ENCODE measurements at places on chromosomes 16 and 17.

GRCh38 chr17:7721612-7722011, 4.1 kb downstream of the DNAH2 start:
- no peak for DNase-seq

- peak; percentile 60 for DNase-seq
Measured at GRCh38 chr16:56866955-56867830, 2.2 kb downstream of the SLC12A3 start.

DNA sequence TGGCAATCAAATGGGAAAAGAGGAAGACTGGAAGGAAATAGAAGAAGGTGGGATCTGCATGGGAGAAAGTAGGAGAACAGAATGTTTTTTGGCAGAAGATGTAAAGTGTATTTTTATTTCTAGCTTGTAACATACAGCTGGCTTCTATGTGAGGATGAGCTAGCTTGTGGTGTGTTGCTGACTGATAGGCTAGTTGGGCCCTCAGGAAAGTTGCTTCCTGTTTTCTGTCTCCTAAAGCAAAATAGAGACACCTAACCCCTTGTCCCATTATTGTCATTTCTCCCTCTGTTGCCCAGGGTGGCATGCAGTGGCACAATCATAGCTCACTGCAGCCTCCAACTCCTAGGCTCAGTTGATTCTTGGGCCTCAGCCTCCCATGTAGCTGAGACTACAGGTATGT, 15.9 kb downstream of the TNRC6A start:
- no peak for DNase-seq

GRCh38 chr17:74542727-74543383, 3.1 kb downstream of the CD300C start:
- no peak for DNase-seq

- no peak for DNase-seq
Measured at GRCh38 chr16:19716183-19716582, 1.8 kb downstream of the KNOP1 start.

- DNase-seq: no peak
Measured at GRCh38 chr17:64154313-64154695, 24.4 kb upstream of the ERN1 start.

- peak; percentile 76 for DNase-seq
Measured at GRCh38 chr17:31072186-31072585, 22.6 kb upstream of the NF1 start.

- DNase-seq: no peak
Measured at GRCh38 chr17:75553295-75554110, 28.0 kb downstream of the LLGL2 start.

GRCh38 chr17:17834974-17835373, 1.8 kb downstream of the SREBF1 start:
- DNase-seq: no peak

DNA sequence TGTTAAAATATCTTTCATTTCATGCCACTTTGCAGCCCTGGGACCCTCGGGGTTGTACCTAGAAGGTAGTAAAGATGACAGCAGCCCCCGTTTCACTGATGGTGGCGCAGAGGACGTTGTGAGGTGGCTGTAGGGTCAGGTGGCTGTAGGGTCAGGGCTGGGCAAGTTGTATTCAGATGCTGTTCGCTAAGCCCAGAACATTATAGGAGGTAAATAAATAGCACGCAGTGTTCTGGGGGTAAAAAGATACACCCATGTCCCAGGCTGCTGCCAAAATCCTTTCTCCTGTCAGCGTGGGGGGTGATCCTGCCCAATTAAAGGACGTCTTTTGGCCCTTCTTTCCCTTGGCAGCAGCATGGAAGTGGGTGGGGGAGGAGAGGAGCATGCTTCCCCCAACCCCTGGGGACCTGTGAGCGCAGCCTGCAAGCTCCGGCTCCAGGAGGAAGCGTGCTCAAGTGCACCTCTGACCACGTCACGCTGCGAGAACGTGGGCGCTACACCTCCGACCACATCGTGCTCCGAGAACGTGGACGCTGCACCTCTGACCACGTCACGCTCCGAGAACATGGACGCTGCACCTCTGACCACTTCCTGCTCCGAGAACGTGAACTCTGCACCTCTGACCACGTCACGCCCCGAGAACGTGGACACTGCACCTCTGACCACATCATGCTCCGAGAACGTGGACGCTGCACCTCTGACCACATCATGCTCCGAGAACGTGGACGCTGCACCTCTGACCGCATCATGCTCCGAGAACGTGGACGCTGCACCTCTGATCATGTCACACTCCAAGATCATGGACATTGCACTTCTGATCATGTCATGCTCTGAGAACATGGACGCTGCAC, 182.1 kb downstream of the RPTOR start:
- DNase-seq: no peak

- peak; percentile 25 for DNase-seq
Measured at GRCh38 chr16:69340095-69340644, 598 bp downstream of the NIP7 start.

GRCh38 chr16:28846933-28847273, 755 bp upstream of the TUFM start:
- DNase-seq: no peak

GRCh38 chr16:27771201-27771910, 221.4 kb downstream of the KATNIP start:
- no peak for DNase-seq

DNA sequence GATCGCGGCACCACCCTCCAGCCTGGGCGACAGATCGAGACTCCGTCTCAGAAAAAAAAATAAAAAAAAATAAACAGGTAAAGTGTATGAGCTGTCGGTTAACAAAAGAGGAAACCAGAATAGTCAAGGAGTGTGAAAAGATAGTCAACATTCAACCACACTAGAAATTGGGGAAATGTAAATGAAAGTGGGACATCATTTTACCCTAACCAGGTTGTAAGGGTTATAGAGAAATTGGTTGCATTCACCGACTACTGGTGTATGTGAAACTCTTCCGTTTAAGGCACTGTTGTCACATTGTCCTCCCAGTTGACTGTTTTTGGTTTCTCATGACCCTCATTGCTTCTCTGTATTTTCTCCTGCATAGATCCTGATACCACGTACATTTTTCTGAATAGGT, 62.8 kb downstream of the RABEP1 start:
- no peak for DNase-seq

GRCh38 chr16:27083861-27084261, 17.1 kb downstream of the C16orf82 start:
- DNase-seq: peak; percentile 62

DNA sequence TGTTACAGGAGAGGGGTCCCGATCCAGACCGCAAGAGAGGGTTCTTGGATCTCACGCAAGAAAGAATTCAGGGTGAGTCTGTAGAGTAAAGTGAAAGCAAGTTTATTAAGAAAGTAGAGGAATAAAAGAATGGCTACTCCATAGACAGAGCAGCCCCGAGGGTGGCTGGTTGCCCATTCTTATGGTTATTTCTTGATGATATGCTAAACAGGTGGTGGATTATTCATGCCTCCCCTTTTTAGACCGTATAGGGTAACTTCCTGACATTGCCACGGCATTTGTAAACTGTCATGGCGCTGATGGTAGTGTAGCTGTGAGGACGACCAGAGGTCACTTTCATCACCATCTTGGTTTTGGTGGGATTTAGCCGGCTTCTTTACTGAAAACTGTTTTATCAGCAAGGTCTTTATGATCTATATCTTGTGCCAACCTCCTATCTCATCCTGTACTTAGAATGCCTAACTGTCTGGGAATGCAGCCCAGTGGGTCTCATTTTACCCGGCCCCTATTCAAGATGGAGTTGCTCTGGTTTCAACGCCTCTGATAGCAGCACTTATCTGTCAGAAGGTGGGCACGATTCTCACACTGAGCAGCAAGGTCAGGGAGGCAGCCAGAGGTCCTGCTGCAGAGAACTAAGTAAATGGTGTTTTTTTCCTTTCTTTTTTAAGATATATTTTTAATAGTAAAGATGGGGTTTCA, 26.5 kb upstream of the XYLT2 start:
- DNase-seq: no peak

DNA sequence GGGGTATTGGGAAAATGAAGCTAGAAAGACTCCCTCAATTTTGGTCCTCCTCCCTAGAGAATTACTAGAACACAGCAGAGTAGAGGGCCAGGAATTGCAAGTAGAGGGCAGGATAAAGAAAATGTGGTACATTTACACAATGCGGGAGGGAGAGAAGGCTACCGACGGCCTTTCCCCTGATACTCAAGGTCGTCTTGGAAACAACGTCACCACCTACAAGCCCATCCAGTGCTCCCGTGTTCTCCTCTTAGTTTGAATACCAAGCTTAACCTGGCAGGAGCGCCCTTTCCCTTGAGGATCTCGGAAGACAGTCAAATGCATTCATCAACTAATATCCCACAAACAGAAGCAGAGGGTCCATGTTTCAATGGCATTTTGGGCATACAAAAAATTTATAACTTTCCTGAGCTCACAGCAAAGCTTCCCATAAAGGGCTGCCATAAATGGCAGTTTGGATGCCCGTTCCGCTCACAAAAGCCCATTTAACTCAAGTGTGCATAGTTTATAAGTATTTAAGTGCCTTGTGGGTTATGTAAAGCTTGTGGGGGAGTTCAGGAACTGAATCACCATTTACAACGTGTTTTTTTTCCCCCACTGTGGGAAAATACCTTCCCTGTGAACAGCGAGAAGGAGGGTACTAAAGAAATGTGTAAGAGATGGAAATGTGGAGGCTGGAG, 414.6 kb downstream of the SLC39A11 start:
- DNase-seq: no peak

DNA sequence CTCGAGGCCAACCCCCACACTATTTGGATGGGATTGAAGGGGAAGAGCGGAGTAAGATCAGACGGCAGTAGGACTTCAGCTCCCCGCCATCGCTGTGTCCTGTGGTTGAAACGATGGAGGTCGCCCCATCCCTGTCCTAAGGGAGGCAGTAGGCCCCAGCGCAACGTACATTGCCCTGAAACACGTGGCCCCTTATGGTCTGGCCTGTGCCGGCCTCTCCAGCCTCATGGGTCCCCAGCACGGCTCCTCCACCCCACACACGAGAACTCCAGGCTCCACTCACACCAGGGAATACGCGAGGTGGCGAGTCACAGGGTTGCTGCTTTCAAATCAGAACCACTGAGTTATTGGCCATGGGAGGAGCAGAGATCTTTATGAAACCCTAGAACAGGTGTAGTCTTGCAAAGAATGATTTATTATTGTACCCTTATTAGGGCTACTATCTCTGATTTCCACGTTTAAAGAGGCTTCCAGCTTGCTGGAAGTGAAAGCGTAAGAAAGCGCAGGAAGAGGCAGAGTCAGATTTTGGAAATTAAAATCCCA, 669 bp upstream of the DCTPP1 start:
- no peak for DNase-seq

DNA sequence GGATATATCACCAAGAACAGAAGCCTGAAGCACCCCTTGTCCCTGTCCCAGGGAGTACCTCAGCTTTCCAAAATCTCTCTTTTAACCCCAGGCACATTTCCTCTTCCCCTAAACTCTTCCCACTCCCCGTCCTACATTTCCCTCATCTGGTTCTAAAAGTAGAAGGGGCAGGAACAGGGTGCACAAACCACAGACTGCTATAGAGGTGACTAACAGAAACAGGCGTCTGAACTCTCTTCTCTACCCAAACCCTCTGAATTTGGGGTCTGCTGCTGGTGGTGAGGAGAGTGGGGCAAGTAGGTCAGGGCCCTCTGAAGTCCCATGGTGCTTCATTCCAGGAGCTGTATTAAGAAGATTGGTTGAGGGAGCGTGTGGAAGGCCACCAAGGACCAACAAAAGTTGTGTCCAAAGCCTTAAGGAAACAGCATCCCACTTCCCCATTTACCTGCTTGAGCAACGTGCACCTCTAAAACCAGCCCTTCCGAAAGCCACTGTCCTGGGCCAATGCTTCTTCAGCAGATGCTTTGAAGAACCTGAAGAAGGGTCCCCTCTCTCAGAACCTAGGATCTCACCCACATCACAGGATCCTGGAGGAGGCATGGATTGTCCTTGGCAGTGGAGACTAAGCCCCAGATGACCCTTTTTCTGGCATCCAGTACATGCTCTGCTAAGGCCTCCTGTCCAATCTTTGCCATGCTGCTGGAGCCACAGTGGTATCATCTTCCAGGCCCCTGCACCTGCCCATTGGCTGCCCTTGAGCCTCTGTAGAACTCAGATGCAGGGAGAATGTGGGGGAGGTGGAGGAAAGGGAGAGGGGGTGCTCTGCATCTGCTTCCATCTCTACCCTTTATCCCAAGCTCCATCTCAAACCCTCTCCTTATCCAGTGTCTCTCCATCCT, 5.7 kb upstream of the NR1D1 start:
- no peak for DNase-seq

GRCh38 chr16:55736671-55737070, 80.9 kb downstream of the SLC6A2 start:
- DNase-seq: peak; percentile 19

DNA sequence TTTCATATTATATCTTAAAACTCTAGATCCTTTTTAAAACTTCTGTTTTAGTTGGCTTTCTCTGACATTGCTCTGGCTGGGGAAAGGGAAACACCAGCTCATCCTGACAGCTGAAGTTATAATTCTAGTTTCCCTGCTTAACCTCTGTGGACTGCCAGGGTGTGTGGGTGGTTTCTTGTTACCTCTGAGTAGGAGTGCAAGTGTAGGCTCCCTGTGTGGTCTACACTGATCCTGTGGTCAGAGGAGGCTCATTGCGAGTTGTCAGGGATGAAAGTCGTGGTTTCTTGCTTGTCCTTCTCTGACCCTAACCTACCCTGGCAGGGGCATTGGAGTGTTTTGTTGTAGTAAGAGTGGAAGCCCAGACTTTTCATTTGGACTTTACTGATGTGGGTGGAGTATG, 221.0 kb downstream of the UTP18 start:
- DNase-seq: no peak

DNA sequence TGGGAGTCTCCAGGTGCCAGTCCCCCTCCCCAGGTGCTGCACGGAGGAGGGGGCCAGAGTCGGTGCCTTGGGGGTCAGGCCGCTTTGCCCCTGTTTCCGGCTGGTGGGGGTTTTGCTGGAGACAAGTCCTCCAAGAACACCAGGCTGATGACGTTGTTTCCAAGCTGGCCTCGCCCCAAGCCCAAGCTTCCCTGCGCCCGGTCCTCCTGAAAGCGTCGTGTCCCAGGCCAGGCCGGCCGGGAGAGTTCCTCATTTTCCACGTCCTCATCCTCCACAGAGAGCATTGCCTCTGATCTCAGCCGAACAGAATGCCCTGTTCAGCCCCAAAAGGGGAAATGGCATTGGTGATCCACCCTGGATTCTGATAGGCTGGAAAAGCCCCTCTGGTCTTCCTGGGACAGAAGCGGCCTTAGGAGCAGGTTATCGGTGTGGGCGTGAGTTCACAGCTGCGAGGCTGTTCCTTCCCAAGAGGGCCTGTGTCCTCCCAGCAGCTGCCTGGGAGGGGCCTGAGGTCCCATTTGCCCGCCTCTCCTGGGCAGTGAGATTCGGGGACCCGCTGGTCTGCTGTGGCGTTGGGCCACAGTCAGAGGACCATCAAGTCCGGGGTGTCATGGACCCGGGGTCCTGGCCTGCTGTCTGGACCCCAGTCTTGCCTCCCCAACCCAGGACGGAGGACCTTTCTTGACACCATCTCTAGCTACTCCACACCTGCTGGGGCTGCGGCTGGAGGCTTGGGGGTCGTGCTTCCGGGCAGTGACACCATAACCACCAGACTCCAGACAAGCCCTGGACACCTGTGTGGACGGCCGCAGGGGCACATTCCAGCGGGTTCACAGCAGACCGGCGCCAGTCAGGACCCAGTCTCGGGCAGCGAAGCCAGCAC, 7.1 kb downstream of the SOX8 start:
- no peak for DNase-seq

Measured in mesendoderm (in vitro differentiated cells).